ENCODE measurements at places on chromosomes 7 and 10. TPM values are rescaled to one million over a fixed set of nuclear protein-coding genes. Genes with fewer than 3 reads are reported as not detected.

The GDF2 gene
- not detected for polyA plus RNA-seq

The RHOBTB1 gene
- 82.9 TPM for polyA plus RNA-seq

The MUC12 gene
- 0.01 TPM for polyA plus RNA-seq

The CAMK1D gene
- polyA plus RNA-seq = 11.8 TPM

The FAM25C gene
- polyA plus RNA-seq = not detected

The PNLIPRP3 gene
- polyA plus RNA-seq = not detected

The RBP3 gene
- polyA plus RNA-seq = 0.23 TPM

DNA sequence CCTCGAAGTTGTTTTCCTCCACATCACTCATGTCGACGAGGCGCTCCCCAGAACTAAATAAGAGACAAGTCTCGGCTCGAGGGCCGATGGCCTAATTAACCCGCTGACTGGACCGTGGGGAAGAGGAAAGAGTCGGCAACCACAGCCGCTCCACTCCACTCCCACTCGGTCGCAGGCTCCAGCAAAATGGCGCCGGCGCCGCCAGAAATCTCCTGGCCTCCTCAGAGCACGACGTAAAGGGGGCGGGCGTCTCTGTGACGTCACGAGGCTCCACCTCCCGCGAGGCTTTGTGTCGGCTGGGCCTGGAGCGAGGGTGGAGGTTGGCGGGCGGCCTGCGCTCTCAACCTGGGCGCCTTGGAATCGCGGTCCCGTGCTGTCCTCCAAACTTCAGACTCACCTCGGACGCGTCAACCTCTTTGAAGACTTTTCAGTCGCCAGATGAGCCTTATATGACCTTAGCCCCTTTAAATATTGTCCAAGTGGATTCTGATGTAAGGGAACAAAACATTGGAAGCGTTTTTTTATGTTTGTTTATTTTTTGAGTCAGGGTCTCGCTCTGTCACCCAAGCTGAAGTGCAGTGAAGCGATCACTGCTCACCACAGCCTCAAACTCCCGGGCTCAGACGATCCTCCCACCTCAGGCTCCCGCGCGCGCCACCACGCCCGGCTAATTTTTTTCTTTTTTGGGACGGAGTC is at the start of gene TRA2A:
TSS of gene TRA2A (minus strand) at position 188 of the 696 bp plus-strand sequence. CDS start at position 31, 157 bp downstream.
- peak; percentile 96 for DNase-seq

DNA sequence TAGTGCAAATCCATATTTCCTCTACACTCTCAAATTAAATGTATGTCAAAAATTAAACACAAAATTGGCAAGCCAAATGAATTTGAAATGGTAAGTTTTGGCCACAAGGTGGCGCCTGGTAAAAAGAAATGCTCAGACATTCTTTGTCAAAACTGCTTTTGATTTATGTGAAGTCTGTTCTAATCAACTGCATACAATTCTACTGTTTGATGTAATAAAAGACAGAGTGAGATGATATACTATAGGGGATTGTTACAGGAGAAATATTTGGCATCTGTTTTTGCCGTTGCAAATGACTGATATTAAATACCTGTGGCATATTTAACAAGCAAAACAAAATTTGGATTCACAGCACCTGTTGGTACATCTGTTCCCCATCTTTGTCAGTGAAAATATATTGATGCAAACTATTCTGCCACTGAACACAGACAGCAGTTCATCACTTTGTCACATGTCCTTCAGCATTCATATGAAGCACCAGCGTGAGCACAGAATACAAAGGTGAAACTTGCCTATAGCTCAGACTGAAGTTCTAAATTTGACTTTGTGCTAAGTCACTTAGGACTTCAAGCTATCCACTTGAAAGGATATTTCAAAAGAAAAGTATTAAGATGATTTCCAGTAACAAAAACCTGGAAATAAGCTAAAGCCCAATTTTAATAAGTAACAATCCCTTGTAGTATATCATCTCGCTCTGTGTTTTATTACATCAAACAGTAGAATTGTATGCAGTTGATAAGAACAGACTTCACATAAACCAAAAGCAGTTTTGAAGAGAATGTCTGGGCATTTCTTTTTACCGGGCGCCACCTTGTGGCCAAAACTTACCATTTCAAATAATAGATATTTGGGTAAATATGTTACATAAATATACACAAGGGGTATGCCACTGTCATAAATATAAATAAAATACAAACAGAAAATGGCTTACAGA is 10.2 kb upstream of the CH25H start:
- peak; percentile 57 for DNase-seq

GRCh38 chr7:123719197-123719721 is 29.5 kb downstream of the WASL start:
- no peak for DNase-seq

- DNase-seq = no peak
Measured at GRCh38 chr10:34746094-34746493, 69.0 kb downstream of the PARD3 start.

GRCh38 chr7:131476740-131477139 is 79.7 kb downstream of the PODXL start:
- DNase-seq = no peak

GRCh38 chr10:76302481-76302880 is 871.1 kb downstream of the LRMDA start:
- no peak for DNase-seq

DNA sequence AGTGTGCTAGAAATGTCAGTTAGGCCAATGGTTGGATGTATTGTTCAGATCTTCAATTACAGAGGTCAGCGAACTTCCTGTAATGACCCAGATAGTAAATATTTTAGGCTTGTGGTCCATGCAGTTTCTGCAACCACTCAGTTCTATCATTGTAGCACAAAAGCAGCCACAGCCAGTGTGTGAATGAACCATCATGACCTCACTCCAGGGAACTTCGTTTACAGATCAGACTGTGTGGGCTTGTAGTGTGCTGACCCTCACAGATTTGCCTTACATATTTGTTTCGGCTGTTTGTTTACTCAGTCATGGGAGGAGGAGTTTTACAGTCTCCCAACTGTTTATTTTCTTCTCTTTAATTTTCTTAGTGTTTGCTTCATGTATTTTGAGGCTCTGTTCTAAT is 55.4 kb downstream of the LANCL2 start:
- peak; percentile 39 for DNase-seq

DNA sequence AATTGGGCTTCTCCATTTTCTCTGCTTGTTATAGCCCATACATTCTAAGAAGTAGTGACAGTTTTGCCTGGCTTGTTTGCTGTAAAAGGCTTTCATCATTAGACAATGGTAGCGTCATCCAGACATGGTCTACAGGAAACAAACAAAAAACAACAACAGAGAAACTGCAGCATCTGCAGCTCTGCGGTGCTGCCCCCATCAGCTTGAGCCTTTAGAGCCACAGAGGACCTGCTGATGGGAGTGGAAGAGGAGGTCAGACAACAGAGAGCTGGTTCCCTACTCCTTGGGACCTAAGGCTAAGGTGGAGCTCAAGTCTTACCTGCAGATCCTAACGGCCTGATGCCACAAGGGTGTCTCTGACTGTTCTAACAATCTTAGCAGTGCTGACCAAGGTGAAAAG is 3.1 kb downstream of the INA start:
- no peak for DNase-seq

DNA sequence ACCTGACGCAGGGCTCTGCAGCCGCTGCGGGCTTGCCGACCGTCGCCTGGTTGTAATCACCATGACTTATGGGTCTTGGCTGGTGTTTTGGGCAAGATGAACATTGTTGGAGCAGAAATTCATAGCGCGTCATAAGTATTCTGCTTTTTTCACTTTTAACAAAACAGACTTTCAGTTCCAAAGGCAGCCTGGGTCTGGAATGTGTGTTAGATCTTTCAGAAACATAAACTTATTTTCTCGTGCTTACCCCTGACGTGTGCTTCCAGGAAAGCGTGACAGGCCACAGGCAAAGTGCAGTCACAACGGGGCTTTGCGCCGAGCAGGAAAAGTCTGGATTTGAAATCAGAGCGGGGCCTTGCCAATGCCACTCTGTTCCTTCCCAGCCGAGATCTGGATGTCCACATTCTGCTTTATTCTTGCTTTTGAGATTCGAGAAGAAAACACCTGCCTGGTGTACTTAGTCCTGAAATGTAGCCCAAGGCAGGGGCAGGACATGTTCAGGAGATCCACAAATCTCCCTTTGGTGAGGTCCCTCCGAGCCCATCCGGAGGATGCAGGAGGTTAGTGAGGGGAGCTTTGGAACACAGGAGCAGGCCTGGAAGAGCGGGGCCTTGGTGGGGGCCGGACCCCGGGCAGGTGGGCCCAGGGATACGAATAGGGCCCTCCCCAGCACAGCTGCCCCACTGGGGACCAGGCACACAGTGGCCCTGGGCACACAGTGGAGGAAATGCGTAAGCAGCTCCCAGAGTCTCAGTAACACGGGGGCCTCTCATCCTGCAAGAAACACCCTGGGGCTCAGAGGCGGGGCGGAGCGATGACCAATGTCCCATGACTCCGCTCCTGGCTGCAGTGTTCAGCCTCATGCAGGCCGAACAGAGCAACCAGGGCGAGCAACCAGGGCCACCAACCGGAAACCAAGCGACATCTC is 49.5 kb upstream of the EBF3 start:
- peak; percentile 19 for DNase-seq

- no peak for DNase-seq
Measured at GRCh38 chr7:92769844-92770243, 66.5 kb downstream of the CDK6 start.

DNA sequence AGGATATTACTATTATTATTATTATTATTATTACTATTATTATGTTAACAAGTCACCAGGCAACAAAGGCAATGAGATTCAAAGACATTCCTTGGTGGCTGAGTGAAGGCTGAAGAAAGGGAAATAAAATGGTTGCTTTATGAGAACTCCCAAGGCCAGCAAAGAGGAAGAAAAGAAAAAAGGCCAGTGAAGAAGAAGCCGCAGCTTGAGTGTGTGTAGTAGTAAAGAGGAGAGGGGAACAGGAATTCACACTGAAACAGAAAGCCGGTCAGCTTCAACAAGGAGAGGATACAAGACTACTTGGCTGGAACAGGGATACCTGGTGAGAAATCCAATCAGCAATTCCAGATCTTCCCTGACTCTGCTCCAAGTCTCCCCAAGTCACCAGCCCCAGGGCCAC is 42.4 kb downstream of the PLXNA4 start:
- no peak for DNase-seq

- DNase-seq = no peak
Measured at GRCh38 chr10:114172216-114172615, 1.8 kb downstream of the CCDC186 start.

DNA sequence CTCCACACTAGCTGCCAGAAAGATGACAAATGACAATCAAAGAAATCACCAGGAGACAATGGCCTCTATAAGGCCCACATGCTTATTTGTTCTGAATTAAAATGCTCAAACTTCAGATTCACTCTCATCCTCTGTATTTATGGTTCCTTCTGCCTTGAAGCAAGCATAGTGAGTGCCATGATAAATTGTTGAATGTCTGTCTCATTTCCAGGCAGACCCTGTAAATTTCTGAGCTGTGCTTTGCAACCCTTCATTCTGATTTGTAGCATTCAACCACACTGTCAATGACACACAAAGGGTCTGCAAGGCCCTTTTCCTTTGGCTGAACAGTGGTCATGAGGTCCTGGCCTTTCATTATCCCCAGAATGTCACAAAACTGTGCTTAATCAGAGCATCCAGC is 506.6 kb upstream of the GHITM start:
- DNase-seq = no peak

DNA sequence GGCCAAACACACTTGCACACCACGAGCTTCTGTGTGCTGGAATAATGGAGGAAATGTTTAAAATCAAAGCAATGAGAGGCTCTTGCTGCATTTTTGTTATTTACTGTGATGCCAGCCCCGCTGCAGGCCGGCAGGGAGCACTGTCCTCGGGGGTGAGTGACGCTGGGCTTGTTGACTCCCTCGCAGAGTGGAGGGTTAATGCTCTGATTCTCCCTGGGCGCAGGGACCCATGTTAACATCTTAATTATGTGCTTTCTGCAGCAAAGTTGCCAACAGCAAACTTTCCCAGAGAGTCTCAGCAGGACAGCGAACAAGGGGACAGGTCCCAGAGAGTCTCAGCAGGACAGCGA is 22.9 kb downstream of the SCART1 start:
- DNase-seq = no peak

DNA sequence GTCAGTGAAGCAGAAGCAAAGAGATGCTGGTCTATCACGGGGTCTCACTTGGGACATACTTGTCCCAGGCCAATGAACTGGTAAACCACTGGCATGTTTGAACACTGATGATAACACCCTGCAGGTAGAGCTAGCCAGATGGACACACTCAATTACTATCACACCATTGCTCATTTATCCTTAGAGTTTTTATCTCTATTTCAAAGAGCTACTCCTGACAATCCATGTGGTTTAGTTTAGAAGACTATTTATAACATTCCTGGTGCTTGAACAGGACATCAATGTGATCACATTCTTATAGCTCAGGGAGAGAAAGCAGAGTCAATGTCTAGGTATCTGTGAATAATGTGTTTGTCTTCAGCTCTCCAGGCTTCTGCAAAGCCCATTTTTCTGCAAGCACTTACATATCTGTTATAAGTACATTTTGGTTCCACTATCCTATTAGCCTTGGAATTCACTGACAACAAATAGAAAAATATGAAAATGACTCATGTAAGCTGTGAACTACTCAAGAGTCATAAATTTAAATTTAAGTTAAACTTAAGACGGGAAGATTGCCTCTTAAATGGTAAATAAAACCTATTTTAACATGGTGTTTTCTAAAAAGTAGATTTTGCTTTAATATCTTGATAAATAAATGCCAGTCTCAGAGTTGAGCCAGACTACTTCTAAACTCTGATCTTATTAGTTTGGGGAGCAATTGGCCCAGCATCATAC is 106.7 kb upstream of the MBL2 start:
- no peak for DNase-seq

- no peak for DNase-seq
Measured at GRCh38 chr7:80678707-80679106, 40.3 kb downstream of the CD36 start.
